CD4-positive, alpha-beta T cell treated with Interleukin-15 for 4 hours (primary cell): ENCODE measurements at places on chromosomes 4 and X.

- DNase-seq, result no peak
Measured at GRCh38 chrX:133475521-133475920, 60.2 kb upstream of the GPC4 start.

DNA sequence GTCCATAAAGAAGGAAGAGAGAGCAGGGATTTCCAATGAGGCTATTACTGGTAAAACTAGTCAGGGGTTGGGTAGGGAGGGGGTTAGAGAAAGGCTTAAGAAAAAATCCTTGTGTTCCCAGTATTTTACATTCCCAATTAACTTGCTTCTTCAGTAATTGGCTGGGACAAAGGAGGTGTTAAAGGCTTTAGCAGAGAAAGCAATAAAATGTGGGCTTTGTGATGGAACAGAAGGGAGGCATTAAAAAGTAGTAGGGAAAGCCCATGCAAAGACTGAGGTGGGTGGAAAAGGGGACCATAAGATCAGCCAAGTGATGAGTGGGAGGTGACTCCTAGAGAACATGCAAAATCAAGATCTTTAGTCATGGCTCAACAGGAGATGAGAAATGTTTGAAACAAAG lies 1467.2 kb downstream of the RPA4 start:
- DNase-seq, result no peak

DNA sequence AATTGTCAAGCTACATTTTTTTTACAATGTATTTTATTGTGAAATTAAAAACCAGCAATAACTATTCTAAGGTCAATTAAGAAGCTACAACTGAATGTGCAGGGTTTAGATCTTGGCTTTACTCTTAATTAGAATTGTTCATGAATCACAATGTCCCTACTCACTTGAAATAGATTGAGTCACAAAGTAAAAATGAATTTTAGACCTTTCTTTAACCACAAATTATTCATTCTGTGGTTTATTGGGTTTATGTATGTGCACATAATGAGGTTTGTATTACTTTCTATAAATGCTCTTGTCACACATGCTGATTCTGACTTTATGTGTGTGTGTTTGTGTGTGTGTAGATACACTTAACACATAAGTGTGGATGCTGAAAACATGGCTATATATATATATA lies 647.0 kb upstream of the AADAT start:
- no peak for DNase-seq

DNA sequence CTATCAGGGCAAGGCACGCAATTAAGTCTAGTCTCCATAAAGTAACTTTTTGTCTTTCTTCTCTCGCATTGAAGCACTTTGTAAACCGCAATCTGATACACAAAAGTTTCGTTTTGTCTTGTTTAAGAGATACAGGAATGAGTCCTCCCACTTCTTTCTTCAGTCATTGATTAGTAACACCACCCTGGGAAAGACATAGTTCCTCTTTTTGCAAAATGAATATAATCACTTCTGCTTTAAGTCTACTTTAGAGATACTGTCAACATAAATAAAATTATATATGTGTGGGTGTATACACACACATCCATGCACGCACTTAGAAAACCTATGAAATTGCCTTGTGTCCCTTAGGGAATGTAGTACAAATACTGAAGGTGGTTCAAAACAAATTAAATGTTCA lies 11.7 kb downstream of the COQ2 start:
- no peak for DNase-seq

DNA sequence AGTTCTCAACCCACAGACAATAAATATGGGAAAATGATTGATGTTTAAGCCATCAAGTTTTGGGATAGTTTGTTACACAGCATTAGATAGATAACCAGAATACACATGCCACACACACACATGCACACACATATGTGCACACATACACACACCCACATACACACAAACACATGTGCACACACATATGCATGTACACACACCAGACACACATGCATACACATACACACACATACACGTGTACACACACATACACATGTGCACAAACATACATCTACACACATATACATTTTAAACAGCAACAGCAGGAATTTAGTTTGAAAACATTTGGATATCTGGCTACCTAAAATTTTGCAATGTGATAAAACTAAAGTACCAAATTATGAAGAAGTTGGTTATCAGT lies 42.7 kb upstream of the TMEM150C start:
- no peak for DNase-seq

DNA sequence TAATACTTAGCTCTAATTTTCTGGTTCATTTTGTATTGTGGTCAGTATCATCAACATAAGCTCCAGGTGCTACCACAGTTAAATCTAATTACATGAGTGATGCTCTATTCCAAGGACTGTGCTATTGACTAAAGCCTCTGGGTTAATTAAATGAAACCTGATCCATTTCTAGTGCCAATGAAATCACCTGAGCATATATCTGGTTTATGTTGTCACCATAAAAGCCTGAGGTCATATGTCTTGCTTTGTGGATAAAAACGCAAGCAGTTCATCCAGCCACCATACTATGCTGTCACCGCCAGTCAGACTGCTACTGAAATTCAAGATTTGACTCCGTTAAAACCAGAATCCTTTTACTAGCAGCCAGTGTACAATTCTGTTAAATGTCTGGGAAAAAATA lies 64.2 kb upstream of the ZNF518B start:
- no peak for DNase-seq

GRCh38 chrX:137646472-137646871 lies 80.5 kb downstream of the ZIC3 start:
- DNase-seq, result no peak

- no peak for DNase-seq
Measured at GRCh38 chrX:96551322-96551872, 133.2 kb upstream of the DIAPH2 start.

GRCh38 chrX:39967348-39967747 lies 130.4 kb downstream of the BCOR start:
- DNase-seq, result no peak

- no peak for DNase-seq
Measured at GRCh38 chr4:28481565-28481964, 1620.9 kb downstream of the STIM2 start.

- DNase-seq, result no peak
Measured at GRCh38 chrX:80423000-80423399, 2.8 kb downstream of the TENT5D start.

DNA sequence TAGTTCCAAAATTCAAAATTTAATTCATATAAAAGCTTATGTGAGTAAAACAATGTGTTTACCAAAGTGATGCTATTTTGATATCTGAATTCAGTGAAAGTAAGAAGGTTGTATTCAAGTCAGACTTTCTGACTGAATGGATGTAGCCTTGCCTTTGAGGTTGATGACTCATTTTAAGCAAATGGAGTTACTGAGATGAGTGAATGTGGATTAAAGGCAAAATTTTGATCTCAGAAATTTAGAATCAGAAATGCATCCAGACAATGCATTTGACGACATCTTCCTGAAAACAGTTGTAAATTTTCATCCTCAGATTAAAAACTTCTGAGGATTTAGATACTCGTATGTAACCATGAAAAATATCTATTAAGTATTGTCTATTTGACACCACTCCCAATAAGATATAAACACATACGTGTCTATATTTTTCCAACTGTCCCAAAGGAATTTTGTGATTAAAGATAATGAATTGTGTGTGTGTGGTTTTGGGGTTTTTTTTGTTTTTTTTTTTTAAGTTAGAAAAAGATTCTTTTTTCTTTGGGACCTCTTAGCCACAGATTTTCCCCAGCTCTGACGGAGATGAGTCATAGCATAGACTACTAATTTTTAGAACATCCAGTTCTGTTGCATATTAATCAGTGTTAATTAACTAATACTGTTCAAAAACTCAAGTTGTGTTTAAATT lies 34.4 kb downstream of the NFKB1 start:
- peak; percentile 51 for DNase-seq

GRCh38 chr4:120085705-120086104 lies 19.1 kb upstream of the MAD2L1 start:
- no peak for DNase-seq

- DNase-seq, result no peak
Measured at GRCh38 chr4:35867057-35867456, 377.3 kb downstream of the ARAP2 start.

GRCh38 chrX:116281106-116281505 lies 110.6 kb downstream of the AGTR2 start:
- DNase-seq, result no peak

DNA sequence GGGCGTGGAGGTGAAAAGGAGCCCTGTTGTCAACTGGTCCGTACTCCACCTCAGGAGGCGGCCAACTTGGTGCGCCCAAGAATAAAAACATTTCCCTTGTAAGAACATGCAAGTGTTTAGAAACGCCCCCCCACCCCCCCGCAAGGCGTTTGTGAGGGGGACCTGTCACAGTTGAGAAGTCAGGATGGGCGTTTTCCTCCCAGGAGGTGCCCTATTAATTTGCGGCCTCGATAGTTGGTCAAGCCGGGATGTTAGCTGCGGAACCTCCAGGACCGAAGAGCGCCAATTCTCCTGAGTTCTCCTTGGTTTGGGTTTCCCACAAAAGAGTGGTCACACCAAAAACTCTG lies 651 bp upstream of the SAP30 start:
- peak; percentile 69 for DNase-seq

DNA sequence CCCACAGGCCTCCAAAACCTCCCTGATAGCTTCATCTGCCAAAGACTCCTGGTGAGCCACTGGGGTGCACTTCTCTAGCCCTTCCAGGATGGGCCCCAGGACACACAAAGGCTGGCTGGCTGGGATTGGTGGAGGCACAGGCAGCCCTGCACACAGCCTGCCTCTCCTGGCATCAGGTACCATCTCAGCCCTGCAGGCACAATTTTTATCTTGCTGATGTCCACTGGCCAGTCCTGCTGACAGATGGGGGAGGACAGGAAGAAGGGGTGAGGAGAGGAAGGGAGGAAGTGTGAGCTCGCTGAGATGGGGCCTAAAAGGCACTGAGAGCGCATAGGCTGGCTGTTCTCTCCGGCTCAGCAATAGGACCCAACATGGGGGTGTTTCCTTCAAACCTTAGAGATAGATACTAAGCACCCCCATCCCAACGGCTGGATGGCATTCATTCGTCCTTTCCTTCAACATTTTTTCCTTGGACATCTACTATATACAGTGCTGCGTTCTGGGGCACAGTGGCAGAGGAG lies 92.7 kb downstream of the PJA1 start:
- no peak for DNase-seq
